ENCODE measurements at places on chromosomes 12 and 14.

- DNase-seq, result no peak
These were observed 1284.3 kb upstream of the TMEM132C start for GRCh38 chr12:126982707-126983106.

DNA sequence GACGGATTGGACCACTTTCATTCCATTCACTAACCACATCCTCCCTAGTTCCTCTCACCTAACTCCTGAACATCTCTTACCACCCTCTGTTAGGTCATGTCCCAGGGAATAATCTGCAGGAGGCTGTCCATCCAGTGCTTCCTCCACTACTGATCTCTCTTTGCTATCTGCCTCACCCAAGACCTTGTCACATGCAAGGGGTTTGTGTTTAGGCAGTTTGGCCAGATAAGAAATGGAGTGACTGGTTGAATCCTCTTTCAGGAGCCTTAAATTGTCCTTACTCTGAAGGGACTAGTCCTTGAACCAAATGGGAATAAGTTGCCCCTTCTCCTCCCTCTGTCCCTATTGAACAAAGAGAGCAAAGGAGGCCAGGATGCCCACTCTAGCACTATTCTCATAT, 249.2 kb upstream of the BTG1 start:
- DNase-seq, result no peak

DNA sequence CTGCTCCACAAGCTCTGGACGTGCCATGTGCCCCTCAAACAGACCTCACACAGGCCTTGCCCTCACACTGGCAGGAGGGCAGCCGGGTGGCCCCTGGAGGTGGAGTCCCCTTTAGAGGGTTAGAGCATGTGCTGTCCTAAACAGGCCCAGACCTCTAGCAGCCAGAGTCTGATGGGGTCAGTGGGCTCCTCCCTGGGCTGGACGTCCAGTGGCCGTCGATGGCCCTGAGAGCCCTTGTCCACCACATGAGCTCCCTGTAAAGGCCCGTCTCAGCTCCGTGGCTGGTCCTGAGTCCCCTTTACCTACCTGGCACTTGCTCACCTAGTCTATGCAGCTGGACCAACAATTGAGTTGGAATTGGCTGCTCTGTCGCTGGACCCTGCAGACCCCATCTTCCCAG, 3.8 kb downstream of the TMEM179 start:
- no peak for DNase-seq

GRCh38 chr14:89575386-89576061, 158.5 kb upstream of the FOXN3 start:
- DNase-seq, result no peak

DNA sequence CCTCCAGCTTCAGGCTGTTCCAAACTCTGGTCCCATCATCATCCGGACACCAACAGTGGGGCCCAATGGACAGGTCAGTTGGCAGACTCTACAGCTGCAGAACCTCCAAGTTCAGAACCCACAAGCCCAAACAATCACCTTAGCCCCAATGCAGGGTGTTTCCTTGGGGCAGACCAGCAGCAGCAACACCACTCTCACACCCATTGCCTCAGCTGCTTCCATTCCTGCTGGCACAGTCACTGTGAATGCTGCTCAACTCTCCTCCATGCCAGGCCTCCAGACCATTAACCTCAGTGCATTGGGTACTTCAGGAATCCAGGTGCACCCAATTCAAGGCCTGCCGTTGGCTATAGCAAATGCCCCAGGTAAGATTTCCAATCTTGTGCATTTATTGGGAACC, 3.3 kb downstream of the SP1 start:
- DNase-seq, result no peak

DNA sequence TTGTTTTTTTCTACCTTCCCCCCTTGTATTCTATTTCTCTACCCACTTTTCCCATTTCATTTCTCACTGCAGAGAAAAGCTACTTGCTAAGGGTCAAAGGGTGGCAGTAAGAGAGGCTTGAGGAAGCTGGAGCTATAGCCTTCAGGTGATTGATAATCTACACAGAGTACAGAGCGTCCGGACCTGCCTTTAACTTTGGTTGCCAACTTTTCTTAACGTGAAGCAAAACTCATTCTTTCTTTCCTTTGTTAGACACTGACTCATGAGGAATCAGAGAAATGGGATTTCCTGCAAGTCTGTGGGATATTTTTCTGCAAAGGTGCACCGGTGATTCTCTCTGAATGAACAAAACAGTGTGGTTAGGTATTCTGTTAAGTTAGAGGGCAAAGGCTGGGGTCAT, 133.3 kb downstream of the RMST start:
- DNase-seq, result no peak

DNA sequence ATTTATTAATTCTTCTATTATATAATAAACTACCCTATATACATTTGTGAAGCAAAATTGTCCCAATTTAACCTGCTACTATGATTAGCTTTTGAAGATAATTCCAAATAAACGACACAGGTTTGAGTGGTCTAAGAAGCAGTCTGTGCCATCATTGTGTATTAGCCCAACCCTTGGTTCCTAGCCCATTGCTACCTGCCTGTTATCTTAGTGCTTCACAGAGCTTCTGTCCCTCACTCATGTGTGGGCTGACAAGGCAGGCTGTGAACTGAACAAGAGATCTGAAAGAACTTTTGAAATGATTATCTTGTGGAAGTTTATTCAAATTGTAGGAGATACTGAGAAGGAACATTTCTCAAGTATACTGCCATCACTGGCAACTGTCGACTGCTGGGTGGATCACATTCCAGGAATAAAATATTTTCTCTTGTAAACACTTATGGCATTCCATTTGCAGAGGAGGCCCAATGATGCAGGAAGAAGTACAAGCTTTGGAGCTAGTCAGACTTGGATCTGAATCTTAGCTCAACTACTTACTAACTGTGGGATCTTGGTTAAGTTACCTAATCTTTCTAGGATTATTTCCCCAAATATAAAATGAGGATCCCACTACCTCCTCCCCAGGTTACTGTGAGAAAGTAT, 7.8 kb upstream of the MTERF2 start:
- DNase-seq, result no peak

- DNase-seq, result no peak
These were observed 502.3 kb upstream of the FOXG1 start for GRCh38 chr14:28264306-28264705.

GRCh38 chr12:65715961-65716360, 108.3 kb upstream of the HMGA2 start:
- DNase-seq, result no peak

GRCh38 chr12:25705261-25705660, 152.2 kb upstream of the LMNTD1 start:
- DNase-seq, result no peak

DNA sequence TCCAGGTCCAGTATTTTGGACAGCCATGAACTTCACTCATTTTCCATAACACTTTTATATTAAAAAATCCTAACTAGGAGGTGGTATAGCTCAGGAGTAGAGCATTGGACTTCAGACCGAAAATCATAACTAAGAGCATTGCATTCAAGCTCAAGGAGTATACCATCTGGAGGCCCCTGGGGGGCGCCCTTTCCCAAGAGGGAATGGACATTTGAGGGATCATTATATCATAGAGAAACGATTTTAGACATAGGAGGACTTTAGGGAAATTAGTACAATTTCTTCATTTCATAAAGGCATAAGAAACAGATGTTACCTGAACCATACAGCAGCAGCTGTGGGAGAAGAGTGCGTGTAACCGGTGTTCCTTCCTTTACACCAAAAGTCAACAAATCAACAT, 5.2 kb upstream of the ATG14 start:
- peak; percentile 18 for DNase-seq

DNA sequence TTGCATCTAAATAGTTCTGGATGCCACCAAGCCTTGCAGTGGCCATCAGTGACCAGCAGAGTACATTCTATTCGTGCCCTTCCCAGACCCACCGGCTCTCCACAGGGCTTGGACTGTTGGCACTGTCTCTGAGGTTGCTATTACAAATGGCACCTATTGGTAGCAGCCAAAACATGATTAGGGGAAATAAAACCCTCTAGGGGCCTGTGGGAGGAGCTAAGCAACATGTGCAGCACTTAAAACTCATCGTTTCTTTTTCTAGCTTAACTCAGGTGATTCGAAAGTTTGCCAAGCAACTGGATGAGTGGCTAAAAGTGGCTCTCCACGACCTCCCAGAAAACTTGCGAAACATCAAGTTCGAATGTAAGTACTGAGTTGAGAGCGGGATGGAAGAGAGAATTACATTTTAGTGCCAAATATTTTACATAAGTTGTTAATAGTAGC, 65.4 kb upstream of the RIC8B start:
- no peak for DNase-seq

DNA sequence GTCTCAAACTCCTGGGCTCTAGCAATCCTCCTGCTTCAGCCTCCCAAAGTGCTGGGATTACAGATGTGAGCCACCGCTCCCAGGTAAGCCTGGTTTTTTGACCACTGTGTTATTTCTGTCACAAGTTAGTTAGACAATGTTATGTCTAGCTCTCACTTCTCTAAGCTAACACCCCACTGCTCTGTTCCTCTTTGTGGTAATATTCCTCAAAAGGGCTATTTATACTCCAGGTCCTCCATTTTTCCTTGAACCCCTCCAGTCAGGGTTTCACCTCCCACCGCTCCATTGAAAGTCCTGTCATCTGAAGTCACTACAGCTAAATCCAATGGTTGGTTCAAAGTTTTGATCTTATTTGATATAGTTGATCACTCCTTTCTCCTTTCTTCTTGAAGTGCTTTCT, 5.1 kb downstream of the IRAK3 start:
- no peak for DNase-seq

- no peak for DNase-seq
These were observed 166.1 kb upstream of the KITLG start for GRCh38 chr12:88746386-88746785.

DNA sequence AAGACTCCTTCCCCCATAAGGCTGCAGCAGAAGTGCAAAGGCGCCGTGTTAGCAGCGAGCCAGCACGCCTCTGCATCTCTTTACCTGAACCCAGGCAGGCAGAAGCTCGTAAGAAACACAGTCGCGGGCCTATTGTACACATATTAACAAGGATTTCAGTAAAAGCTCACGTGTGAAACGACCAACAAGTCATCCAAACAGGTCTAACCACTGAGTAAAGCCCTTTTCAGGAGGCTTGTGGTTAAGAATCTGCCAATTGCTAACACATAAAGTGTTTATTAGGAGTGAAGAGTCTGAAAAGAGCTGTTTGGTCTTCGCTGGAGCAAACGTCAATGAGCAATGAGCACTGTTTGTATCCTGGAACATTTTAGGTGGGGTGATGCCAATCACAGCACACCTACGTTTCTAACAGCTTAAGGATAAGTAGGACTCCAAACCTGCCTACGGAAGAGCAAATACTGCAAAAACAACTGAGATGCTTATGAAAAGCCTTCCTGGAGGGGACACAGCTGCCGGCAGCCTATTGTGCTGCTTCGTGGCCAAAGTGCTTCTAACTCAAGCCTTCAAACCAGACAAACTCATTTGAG, 43.1 kb downstream of the PRKAB1 start:
- no peak for DNase-seq

DNA sequence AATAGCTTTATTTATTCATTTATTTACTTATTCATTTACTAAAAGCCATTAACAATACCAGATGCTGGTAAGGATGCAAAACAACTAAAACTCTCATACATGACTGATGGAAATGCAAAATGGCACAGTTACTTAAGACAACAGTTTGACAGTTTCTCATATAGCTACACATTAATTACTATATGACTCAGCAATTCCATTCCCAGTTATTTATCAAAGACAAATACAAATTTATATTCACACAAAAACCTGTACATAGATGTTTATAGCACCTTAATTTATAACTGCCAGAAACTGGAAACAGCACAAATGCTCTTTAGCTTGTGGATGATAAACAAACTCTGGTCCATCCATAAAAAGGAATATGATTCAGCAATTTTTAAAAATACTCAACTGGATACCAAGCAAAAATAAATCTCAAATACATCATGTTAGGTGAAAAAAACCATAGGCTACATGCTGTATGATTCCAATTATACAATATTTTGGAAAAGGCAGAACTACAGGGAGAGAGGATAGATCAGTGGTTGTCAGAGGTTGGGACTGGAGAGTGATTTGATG, 37.9 kb upstream of the ST8SIA1 start:
- DNase-seq, result no peak

- DNase-seq, result no peak
These were observed 211.9 kb upstream of the FAR2 start for GRCh38 chr12:28937196-28937595.

- no peak for DNase-seq
These were observed 274.2 kb downstream of the SSPN start for GRCh38 chr12:26469421-26470180.

- no peak for DNase-seq
These were observed 64.1 kb upstream of the DYNC1H1 start for GRCh38 chr14:101900253-101900652.

GRCh38 chr12:131917711-131918306, 11.3 kb upstream of the PUS1 start:
- no peak for DNase-seq

GRCh38 chr12:126069549-126070165, 1004.4 kb downstream of the AACS start:
- peak; percentile 76 for DNase-seq

GRCh38 chr14:28777471-28778137, 11.0 kb downstream of the FOXG1 start:
- DNase-seq, result no peak

DNA sequence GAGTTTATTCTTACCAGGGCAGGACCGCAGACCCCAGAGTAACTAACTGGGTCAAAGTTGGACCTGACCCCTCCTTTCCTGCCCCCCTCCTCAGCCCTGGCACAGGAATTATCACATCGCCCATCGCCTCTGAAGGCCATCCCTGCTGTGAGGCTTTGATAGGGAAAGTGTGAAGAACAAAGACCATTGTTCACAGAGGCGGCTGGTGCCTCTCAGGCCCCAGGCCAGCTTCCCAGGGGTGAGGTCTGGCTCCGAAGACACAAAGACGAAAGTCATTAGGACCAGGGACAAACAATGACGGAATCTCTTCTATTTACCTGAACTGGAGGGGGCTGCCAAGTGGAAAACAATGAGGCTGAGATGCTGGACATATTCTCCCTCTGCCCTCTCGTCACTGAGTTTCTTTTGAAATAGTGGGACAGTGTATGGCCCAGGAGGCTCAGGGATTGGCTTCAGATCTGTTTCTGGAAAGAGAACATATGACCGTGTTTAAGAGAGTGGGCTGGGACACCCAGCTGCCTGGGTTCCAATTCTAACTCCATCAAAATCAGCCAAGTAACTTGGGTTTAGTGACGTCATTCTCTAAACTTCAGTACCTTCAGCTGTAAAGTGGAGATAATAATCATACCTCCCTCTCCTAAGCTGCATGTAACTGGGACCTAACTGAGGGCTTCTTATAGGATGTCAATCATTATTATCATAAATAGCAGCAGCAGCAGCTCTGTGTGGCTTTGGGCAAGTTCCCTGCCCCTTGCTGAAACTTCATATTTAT, 769.4 kb downstream of the MED13L start:
- DNase-seq, result peak; percentile 84

- DNase-seq, result no peak
These were observed 18.8 kb upstream of the HIGD1C start for GRCh38 chr12:50933459-50934124.

GRCh38 chr12:38417101-38417500, 100.5 kb downstream of the ALG10B start:
- no peak for DNase-seq

DNA sequence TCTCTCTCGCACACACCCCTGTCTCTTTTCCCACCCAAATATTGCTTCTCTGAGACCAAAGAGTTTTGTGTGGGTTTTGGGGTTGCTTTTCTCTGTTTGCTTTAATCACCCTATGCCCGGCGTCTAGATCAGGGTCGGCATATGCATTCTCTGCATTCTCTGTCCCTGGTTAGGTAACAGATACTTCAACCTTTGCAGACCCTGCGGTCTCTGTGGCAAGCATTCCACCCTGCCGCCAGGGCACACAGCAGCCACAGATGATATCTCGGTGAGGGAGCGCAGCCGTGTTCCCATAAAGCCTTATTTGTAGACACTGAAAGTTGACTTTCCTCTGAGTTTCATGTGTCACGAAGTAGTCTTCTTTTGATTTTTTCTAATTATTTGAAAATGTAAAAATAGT, 110.4 kb upstream of the FZD10 start:
- no peak for DNase-seq
